GM10248 (cell line): ENCODE measurements at places on chromosomes 2 and 18.

- DNase-seq = peak; percentile 2
Observed at GRCh38 chr2:145119225-145119624, 599.3 kb upstream of the ZEB2 start.

DNA sequence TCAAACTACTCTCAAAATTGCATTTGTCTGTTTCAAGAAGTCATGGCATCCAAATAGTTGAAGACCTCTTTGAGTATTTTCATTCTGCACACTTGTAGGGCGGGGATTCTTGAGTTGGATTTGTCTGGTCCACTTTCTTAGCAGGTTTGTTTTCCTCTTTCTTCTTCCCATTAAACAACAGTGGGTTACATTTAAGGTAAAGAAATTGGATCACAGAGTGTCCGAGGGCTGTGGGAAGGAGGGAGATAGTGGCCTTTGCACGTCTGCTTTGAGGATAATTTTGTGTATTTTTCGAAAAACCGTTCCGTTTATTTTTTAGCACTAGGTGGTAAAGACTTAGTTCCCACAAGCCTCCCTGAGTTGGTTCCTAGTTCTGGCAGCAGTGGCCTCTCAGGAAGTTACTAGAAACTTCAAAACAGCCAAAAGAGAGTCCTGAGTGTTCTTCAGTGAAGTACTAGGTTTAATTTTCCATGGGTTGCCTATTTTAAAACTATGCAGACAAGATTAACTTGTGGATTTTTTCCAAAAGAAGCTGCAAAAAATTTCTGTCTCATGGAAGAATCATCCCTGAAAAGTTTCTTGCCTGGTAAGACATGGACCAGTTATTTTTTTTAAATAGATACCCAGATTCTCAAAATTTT lies 107.9 kb downstream of the CDC42EP3 start:
- DNase-seq = no peak

- DNase-seq = no peak
Observed at GRCh38 chr18:614193-614592, 17.4 kb downstream of the CLUL1 start.

DNA sequence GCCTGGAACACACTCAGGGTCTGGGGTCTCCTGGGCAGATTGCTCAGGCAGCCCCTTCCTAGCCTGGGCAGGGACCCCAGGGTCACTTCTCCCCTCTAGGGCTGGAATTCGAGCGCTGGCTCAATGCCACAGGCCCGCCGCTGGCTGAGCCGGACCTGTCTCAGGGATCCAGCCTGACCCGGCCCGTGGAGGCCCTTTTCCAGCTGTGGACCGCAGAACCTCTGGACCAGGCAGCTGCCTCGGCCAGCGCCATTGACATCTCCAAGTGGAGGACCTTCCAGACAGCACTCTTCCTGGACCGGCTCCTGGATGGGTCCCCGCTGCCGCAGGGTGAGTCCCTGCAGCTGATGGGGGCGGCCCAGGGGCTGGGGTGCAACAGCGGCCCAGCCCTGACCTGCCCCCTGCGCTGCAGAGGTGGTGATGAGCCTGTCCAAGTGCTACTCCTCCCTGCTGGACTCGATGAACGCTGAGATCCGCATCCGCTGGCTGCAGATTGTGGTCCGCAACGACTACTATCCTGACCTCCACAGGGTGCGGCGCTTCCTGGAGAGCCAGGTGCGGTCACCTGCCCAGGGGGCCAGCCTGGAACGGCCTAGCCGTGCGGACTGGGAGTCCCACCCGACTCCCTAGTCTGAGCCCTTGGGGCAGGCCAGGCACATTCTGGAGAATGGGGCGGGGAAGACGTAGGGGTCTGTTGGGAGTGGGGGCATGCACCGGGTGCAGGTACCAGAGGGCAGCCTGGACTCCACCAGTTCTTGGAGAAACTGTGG lies 8.3 kb downstream of the RNPEPL1 start:
- no peak for DNase-seq

DNA sequence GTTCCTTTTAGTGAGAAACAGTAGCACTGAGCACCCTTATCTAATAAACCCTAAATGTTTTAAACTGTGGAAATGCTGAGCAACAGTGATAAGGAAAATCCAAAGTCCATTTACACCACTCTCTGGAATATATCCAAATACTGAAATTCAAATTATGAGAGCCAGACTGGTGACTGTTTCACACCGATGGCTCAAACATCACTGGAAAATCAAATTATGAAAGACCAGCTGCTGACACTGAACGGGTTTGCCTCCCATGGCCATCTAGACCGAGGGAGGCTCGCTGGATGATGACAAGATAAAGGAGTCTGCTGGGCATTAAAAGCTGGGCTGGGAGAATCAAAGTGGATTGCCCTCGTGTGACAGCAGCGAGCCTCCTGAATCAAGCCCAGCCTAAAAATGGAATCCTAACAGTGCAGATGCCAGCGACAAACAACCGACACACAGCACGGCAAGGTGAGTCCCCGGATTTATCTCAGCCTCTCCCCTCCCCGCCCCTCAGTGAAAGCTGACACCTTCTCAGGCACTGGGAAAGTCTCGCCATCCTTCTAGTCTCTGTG lies 30.3 kb downstream of the SERPINE2 start:
- DNase-seq = no peak

GRCh38 chr2:117948615-117949014 lies 65.3 kb downstream of the CCDC93 start:
- DNase-seq = no peak

GRCh38 chr18:10085416-10085815 lies 171.6 kb downstream of the VAPA start:
- no peak for DNase-seq

- no peak for DNase-seq
Observed at GRCh38 chr2:152480821-152481399, 145.9 kb downstream of the FMNL2 start.

- peak; percentile 50 for DNase-seq
Observed at GRCh38 chr2:231614559-231615057, 21.9 kb downstream of the TEX44 start.

DNA sequence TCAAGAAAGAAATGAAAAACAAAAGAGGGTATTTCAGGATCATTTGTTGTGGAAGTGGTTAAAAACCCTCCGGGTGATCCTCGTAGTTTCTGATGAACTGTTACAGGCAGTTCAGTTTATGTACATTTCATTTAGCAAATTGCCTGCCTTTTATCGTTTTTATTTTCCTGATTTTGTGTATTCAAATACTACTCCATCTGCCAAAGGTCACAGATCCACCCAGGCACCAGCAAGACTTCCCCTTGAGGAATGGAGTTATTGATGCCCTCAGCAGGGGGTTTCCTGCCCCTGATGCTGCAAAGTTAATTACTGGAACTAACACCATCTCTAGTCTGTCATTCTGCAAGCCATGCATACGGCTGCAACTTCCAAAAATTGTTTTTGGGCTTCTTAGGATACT lies 641.9 kb downstream of the SLC4A3 start:
- DNase-seq = no peak

DNA sequence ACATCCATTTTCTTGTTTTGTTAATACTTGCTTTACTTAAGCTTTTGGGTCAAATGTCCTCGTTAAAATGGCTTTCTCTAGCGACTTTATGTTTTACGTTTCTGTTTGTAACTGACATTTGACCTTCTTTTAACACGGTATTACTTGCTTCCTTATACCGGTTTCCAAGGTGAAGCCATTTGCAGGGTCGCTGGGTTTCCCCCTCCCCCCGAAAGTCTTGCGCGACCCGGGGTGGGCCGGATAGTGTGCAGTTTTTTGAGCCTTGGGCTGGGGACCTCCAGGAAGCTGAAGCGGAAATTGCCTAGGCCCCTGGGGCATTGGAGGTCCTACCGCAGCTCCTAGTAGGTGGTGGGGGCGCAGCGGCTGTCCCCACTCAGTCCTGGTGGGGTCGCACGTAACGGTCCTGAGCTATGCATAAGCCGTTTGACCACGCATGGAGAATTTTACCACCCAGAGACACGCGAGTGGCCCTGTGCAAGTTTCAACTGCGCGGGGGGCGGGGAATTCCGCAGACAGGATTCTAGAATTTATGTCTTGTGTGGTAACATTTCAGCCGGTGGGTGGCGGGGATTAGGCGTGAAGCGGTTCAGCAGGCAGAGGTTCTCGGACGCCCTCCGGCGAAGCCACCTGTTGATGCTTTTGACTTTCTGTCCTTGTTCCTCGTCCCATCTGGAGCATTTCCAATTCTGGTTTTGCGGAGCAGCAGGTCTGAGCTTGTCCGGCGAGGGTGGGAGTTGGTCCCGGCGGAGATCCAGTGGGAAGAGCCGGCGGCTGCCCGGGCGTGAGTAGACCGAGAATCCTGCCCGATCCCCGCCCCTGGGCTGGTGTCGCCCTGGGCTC lies 2.4 kb downstream of the CFLAR start:
- DNase-seq = peak; percentile 73

DNA sequence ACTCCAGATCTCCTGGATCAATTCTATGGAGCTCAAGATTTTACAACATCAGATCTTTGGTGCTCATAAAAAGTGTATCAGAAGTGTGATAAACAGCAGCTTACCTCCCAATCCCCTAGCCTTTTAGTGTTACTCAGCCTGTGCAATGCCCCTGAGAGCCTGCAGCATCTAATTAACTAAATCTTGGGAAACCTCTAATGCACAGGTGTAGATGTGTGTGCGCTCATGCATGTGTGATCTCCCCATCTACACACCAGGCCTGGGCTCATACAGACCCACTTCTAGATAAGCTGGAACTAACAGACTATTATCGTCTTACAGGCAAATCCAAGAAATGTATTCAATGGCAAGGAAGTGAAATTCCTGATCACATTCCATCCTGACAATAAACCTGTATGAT lies 7.5 kb downstream of the SUCLG1 start:
- no peak for DNase-seq

- DNase-seq = no peak
Observed at GRCh38 chr2:149290662-149291061, 39.7 kb upstream of the LYPD6 start.
